ENCODE measurements at places on chromosomes 3 and 15.

GRCh38 chr3:38599886-38600285 is 49.6 kb downstream of the SCN5A start:
- no peaks in the 10 kb centered on the region for H3K36me3 ChIP-seq
- no peaks in the 10 kb centered on the region for H3K27me3 ChIP-seq
- no peak for DNase-seq
- no peak overlapping the region for H3K27ac ChIP-seq
- no peak overlapping the region for H3K4me3 ChIP-seq
- peaks cover 2% of the 10 kb centered on the region for H3K4me1 ChIP-seq

DNA sequence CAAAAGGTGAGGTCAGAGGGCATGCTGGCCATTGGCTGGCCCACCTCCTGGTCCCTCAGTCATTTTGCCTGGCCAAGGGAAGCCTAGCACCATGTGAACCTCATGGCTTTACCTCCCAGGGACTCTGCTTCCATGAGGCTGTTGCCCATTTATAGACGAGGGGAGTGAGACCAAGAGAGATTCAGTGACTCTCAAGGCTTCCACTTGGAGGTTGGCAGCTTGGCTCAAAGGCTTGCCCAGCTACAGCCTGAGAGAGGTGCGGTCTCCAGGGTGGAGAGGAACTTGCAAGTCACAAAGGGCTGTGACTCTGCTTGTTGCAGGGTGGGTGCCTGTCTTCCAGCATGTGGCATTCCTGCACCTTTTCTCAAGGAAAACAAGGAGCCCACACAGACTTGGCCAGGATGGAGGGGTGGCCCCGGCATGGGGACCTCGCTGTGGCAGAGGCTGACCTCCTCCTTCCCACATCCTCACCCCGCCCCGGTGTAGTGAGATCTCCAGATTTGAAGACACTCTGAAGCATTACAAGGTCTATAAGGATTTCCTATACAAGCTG is 24.5 kb downstream of the CFAP100 start:
- DNase-seq = no peak
- H3K4me1 ChIP-seq = peaks cover 6% of the 10 kb centered on the region
- no peaks in the 10 kb centered on the region for H3K36me3 ChIP-seq
- no peak overlapping the region for H3K27ac ChIP-seq
- no peaks in the 10 kb centered on the region for H3K27me3 ChIP-seq

GRCh38 chr15:44710236-44711095 is 657 bp downstream of the PATL2 start:
- DNase-seq = no peak
- peak overlapping the region; percentile 50 for H3K27ac ChIP-seq
- peaks cover 11% of the 10 kb centered on the region for H3K4me1 ChIP-seq
- H3K27me3 ChIP-seq = peaks cover 9% of the 10 kb centered on the region
- H3K36me3 ChIP-seq = peaks cover 3% of the 10 kb centered on the region

GRCh38 chr3:152865668-152866245 is 30.8 kb downstream of the P2RY1 start:
- no peaks in the 10 kb centered on the region for H3K36me3 ChIP-seq
- no peak overlapping the region for H3K4me3 ChIP-seq
- H3K4me1 ChIP-seq = peaks cover 4% of the 10 kb centered on the region
- H3K27me3 ChIP-seq = no peaks in the 10 kb centered on the region

DNA sequence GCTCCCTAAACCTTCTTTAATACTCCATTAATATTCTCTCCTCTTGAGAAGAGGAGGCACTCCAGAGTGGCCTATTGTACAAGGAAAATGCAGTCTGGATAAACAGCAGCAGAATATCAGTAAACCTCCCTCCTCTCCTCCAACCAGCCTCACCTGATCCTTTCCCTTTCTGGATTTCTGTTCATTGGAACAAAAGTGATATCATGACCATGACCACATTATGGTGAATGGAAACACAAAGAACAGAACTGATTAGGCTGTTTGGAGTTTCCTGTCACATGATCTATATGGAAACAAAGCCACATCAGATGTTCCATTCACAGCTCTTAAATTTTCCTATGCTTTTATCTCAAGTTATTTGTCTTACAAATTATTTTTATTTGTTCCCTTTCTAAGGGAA is 14.6 kb downstream of the C2CD4B start:
- no peaks in the 10 kb centered on the region for H3K36me3 ChIP-seq
- H3K4me1 ChIP-seq = no peaks in the 10 kb centered on the region
- no peak overlapping the region for H3K4me3 ChIP-seq
